ENCODE measurements at places on chromosomes 12 and 14.

GRCh38 chr14:75537071-75537470, 14.8 kb downstream of the BATF start:
- no peak for DNase-seq

DNA sequence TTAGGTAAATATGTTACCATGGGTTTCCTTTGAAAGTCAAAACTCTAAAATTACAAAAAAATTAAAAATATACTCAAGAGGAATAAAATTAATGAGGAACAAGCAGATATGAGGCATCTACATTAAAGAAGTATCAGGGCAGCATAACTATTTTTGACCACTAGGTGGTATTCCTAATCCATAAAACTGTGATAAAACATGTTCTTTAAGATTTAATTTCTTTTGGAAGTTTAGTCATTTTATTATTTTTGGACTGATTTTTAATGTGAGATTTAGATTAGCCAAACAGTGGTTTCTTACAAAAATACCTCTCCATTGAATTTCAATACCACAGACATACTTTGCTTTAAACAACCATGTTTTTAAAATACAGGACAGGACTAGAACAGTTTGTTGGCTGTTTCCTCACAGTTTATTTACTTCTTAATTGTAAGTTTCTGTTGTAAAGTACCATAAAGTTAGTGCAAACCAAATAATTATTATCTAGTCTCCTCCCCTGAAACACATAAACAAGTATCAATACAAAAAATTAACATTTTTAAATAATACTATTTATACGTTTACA, 49.8 kb downstream of the NTS start:
- no peak for DNase-seq

DNA sequence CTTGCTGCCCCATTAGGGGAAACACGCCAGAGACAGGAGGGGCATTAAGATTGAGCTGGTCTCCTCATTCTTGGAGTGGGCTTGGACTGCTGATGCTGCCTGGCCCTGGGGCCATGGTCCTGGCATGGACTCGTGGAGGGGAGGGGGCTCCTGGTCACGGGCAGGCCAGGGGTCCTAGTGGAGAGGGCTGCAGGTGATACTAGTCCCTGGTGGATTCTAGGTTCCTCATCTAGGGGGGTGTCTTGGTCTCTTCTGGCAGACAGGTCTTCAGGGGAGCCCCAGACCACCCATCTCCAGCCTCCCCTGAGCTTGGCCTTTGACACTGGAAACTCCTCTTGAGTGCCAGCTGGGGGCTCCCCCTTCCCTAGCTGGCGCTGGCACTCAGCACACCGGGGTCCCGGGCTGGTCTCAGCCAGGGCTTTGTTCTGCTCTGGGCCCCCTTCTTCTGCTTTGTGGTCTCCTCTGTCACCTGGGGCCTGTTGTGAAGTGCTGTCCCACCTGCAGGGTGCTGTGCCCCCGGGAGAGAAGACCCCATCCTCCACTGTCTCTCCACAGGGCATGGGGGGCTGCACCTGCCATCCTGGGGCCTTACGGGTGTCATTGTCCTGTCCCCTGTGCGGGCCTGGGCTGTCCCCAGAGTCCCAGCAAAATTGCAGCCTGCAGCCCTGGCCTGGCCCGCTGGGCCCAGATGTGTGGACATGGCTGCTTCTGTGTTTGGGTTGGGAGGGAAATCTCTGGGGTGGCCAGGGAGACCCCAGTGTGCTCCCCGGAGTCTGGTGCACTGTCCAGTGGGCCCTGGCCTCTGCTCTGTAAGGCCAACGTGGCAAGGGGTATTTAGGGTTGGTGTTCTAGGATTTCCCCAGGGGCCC, 2.3 kb downstream of the KIF26A start:
- DNase-seq = no peak

- DNase-seq = no peak
These were observed 69.4 kb downstream of the ACSM4 start for GRCh38 chr12:7373226-7373625.

GRCh38 chr14:97328743-97329142, 531.6 kb downstream of the VRK1 start:
- DNase-seq = no peak

DNA sequence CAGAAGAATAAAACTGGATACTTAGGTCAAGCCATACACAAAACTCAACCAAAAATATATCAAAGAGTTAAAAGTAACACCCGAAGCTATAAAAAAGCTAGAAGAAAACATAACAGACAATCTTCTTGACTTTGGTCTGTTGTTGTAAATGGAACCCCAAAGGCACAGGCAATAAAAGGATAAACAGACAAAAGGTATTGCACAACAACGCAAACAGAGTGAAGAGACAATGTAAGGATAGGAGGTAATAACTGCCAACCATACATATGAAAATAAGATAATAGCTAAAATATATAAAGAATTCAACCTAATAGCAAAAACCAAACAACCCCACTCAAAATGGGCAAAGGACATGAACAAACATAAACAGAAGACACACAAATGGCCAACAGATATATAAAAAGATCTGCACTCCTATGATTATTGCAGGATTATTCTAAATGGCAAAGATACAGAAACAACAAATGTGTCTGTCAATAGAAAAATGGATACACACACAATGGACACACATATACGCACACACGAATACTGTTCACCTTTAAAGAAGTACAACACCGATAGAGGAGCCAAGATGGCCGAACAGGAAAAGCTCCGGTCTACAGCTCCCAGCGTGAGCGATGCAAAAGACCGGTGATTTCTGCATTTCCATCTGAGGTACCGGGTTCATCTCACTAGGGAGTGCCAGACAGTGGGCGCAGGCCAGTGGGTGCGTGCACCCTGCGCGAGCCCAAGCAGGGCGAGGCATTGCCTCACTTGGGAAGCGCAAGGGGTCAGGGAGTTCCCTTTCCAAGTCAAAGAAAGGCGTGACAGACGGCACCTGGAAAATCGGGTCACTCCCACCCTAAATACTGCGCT, 1137.1 kb downstream of the FSCB start:
- DNase-seq = no peak

- no peak for DNase-seq
These were observed 1.2 kb downstream of the ALDH1L2 start for GRCh38 chr12:105083031-105083430.

DNA sequence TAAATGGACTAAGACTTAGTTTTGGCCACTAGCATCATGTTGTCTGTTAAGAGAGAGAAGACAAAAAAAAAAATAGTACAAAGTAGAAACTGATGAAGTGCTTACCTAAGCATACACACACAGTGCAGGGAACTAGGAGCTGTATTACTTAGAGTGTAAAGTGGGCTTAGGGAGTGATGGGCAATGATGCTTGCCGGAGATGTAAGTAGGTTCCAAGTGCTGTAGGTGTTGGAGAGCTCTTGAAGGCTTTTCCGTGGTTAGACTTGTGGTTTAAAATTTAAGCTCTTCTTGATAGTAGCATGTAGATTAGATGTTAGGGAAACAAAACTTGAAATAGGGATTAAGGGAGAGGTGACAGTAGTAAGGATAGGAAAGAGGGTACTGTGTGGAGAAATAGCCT, 34.7 kb downstream of the MIA2 start:
- DNase-seq = no peak

GRCh38 chr12:53777412-53777811, 25.6 kb upstream of the CISTR start:
- no peak for DNase-seq

- no peak for DNase-seq
These were observed 69.9 kb downstream of the RASSF3 start for GRCh38 chr12:64680235-64680634.

- no peak for DNase-seq
These were observed 12.5 kb upstream of the MARK3 start for GRCh38 chr14:103372552-103373304.
